ENCODE measurements at places on chromosomes 2 and 18. TPM values are rescaled to one million over a fixed set of nuclear protein-coding genes. Genes with fewer than 3 reads are reported as not detected.

BMPR2 gene
- polyA plus RNA-seq = 48.8 TPM

DNA sequence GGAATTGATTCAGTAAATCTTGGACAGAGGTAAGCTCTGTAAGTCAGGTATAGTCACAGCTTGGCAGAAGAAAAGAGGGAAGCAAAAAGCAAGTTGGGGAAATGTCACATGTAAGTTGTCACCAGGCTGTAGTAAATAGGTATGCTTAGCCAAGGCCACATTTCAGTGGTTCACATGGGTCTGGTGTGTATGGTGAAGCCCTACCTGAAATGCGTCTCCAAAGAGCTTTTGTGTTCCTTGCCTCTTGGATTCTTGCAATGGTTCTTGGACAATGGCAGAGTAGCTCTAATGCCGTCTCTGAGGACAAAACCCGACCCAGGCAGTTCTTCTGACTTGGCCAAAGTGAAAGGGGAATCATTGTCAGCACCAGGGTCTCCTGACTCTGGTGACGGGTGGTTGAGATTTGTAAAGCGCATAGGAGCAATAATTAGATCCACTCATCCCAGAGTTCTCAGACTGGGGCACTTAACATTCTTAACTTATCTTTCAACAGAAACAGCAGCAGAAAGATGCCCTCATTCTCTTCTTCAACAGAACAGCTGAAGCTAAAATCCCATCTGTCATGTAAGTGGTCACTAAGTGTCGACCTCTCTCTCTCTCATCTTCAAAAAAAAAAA is 34.4 kb upstream of the RPL37A start:
- no peak for DNase-seq

DNA sequence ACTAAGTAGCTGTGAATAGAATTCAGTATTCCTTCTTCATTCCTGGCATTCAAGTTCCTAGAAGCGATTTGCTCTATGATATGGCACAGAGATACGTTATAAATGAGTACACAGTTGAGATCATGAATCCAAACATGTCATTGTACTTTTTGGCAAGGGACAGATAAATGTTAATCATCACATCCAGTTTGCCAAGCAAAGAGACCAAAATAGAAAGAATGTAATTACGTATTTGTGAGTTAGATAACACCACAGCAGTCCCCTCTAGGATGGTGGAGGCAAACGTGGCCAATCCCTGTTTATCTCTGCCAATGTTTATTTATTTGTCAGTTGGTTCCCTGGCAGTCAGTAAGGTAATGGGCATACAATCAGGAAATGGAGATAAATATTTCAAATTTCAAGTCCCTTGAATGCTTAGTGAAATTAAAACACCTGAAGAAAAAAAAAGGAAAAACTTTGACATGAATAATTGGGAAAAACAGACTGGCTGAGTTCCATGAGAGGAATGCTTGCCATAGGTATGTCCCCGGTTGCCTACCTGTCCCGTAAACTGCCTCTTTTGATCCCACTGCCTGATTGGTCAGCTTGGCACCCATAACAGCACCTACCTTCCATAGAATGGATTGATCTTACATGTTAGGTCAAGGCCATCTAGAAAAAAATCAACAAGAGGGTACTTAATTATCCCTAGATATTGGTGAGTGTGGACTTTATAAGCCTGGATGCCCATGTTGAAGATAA is 451.1 kb upstream of the NETO1 start:
- DNase-seq = no peak

DNA sequence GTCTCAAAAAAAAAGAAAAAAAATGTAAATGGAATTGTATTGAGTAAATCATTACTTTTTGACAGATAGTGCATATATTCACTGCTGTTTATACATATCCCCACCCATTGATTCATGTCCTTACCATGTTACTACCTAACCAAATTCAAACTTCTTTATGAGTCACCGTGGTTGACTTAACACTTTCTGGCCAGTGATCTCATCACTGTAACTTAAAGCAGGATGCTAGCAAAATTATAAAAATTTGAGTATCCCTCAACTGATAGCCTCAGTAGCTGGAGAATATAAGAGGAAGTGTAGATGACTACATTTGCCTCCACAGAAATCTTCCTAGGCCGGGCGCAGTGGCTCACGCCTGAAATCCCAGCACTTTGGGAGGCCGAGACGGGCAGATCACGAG is 13.4 kb downstream of the CNOT9 start:
- no peak for DNase-seq

GRCh38 chr2:165115258-165115657 is 88.6 kb downstream of the SCN3A start:
- no peak for DNase-seq
